GM19239 (cell line): ENCODE measurements at places on chromosomes 11 and 22.

- no peak for DNase-seq
Observed at GRCh38 chr11:2178906-2179494, 7.4 kb upstream of the TH start.

DNA sequence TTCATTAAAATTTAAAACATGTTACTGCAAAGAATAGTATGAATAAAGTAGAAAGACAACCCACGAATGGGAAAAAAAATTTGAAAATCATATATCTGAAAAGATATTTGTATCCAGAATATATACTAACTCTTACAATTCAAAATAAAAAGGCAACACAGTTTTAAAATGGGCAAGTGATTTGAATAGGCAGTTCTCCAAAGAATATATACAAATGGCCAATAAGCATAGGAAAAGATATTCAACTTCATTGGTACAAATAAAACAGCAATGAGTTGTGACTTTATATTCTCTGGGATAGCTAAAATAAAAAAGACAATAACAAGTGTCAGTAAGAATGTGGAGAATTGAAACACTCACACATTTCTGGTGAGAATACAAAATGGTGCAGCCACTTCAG lies 41.6 kb upstream of the FAM181B start:
- no peak for DNase-seq

GRCh38 chr11:130145975-130146776 lies 13.4 kb upstream of the ST14 start:
- no peak for DNase-seq

DNA sequence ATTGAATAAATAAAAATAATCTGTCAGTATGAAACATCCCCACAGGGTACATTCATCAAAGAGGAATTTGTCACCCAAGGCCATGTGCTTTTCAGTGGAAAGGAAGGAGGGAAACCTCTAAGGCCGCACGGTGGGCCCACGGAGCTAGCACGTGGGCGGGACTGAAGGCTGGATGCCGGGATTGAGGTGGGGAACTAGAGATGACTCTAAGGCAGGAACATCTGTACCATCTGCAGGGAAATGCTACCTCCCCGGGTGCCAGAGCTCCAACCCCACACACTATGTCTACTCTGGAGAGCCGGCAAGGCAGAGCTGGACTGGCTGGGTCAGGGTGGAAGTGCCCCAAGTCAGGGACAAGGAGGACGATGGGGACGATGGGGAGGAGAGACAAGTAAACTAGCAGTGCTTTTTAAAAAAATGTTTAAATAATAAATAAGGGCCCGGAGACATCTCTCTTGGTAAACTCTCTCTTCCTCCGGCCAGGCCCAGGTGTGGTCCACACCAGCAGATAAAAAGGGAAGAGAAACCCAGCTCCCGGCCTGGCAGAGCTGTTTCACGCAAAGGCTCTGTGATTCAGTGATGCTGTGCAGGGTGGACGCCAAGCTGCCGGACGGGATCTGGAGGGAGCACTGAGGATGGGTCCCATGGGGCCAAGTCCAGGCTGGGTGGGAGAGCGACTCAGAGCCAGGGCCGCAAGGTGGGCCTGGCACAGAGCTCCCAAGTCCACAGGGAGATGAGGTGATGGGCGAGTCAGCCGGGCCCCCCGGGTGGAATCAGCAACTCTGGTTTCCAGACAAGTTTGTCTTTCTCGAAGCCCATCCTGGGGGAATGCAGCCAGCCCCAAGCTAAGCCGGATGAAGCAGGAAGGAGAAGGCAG lies 5.8 kb downstream of the LIF start:
- no peak for DNase-seq

- DNase-seq: no peak
Observed at GRCh38 chr11:63858628-63859550, 20.0 kb downstream of the MARK2 start.

- DNase-seq: no peak
Observed at GRCh38 chr11:94678236-94678635, 89.9 kb upstream of the AMOTL1 start.

DNA sequence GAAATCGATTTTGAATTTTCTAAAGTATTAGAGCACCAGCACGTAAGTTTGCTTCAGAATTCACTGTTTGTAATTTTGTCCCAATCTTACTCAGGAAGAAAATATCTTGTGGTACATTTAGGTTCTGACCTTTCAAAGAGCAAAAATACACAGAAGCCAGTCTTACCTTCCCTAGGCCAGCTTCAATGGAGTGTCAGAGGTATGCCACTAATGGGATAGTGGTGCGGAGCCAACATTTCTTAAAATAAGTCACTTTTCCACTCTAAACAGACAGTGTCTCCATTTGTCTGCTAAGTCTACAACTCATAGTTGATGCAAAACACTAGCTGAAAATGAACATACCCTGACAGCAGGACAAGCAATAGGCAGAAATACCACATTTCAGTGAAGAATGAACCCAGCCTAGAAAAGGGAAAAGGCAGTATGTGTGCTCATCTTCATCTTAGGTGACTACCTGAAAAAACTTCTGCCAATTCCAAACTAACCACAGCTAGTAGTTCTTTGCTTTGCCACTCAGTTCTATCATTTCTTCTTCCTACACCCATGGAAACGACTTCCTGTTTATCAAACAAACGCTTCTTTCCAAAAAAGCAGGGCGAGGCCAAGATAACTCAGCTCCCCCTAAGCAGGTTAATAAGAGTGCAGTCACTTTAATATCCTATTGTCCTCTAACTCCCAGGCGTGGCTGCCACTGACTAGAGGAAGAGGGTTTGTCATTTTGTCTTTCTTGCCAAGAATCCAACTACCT lies 94.0 kb upstream of the APOA1 start:
- DNase-seq: no peak

GRCh38 chr11:5671831-5672230 lies 13.0 kb downstream of the TRIM5 start:
- no peak for DNase-seq

DNA sequence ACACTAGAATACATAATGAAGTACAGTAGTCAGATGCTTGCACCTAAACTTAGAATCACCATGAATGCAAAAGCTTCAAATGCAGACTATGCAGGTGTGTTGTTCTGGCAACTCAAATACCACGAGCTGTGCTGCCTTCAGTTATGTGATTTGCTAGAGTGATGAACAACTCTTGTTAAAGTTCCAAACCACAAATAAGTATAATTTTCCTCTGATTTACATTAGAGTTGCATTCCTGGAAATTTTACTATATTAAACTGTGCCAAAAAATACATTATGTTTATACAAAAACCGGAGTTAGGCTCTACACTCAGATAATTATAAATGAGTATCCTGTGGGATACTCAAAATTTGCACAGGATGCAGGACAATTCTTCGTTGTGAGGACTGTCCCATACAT lies 3.0 kb downstream of the TMEM218 start:
- DNase-seq: no peak
